Hippocampal formation (tissue), 2 donors: ENCODE measurements at places on chromosomes 1 and 21.

DNA sequence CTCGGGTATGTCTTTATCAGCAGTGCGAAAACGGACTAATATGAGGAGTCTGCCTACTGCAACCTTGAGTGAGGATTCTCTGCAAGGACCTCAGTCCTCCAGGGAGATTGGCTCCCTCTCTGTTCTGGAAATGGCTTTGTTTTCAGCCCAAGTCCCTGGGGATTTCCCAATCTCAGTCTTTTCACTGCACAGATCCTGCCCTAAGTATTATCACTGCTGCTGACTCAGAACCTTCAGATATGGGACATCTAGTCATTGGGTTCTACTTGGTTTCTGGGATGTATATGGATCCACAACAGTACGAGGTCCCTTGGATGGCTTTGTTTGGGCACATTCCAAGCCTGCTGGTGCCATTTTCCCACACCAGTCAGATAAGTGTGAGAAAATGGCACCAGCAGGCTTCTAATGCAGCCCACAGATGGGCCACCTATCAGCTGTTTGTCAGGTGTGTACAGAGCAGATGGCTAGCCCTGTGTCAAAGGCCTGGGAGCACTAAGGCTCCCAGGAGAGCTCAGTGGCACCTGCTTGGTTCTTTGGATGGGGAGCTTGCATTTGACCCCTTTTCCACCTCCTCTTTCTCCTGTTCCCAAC is 27.4 kb downstream of the ELF3 start:
- DNase-seq = no peak

GRCh38 chr1:32464191-32464715 is 619 bp upstream of the ZBTB8B start:
- DNase-seq = no peak

DNA sequence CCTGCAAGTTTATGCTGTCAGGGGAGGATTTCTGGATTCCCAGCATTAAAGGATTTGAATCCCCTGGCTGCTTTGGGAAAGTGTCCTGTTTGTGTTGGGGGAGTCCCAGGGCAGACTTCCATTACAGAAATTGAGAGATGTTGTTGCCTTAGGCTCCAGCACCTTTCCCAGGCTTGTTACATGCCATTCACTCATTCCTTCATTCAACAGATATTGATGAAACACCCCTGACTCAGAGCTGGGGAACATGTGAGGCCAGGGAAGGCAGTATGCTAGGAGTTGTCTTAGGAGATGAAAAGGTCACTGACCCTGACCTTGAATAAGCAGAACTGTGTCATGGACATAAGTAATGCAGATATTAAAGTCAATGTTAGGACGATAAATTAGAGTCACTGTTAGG is 161.7 kb downstream of the NTMT2 start:
- no peak for DNase-seq

DNA sequence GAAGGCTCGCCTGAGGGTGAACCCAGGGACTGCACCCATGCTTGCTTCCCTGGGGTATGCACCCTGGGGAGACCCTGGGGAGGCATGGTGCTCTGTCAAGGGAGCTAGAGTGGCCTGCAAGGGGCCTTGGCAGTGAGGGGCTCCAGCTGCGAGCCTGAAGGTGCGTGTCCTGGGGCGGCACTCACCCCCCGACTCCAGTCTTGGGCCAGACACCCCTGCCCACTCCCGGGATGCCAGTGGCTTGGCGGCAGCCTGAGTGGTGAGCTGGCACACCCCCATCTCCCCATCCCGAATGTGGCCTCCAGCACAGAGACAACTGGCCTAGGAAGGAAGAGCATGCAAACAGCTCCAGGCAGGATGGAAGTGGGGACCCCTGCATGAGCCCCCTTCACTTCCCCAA is 2.6 kb downstream of the SUMO3 start:
- DNase-seq = no peak

DNA sequence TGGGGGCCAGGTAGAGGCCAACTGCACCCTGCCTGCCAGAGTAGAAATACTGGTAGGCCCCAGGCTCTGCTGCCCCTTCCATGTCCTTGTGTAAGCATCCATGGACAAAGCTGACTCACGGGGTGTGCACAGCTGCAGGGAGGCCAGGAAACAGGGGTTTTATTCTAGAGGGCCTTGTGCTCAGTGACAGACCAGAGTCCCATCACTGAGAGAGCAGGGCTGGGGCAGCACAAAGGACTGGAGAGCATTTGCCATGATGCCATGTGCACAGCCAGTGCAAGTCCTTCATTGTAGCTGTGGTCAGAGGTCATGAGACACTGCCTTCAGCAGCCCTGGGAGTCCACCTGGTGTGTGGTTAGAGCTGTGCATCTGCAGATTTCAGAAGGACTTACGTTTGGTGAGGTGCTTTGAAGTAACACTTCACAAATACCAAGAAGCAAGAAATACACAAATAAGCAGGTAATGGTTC is 8.1 kb downstream of the ARF1 start:
- no peak for DNase-seq

DNA sequence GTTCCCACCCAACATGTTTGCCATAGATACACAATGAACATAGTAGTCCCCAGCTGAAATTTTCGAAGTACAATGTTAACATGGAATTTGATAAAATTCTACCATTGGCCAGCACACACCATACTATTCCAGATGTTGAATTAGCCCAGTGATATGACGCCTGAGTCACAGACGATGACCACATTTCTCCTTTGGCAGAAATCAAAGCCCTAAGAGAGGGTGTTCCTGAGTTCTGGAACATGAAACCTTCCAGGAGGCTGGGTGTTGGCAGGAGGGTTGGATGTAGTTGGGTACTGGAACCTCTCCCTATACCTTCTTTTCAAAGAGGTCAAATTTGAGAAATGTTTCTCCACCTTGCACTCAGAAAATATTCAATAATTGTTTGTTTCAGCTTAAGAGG is 37.8 kb downstream of the LPAR3 start:
- no peak for DNase-seq

DNA sequence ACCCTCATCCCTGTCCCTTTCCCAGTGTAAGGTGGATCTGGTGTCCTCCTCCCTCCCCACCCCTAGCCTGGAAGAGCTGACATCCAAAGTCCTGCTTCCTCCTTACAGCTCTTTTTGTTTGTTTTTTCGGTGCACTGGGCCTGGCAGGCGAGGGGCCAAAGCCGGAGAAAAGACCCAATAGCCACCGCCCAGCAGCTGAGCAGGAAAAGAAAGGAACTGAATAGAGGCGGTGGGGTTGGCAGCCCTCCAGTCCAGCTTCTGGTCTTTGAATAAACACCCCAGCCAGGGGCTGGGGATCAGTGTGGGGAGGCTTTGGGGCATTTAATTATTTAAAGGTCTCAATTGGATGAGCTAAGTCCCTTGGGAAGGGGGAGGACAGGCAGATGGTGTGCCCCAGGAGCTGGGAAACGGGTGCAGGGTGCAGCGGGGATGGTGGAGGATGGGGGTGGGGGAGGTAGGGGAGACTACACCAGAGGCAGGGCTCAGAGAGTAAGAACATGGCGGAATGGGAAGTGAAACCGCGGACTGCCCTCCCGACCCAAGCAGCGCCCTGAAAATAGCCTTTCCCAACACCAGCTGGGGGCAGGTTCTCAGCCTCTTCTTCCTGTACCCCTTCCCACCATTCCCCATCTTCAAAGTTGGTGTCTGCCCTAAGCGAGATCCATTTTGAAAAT is 20.2 kb downstream of the BTG2 start:
- DNase-seq = peak; percentile 49

DNA sequence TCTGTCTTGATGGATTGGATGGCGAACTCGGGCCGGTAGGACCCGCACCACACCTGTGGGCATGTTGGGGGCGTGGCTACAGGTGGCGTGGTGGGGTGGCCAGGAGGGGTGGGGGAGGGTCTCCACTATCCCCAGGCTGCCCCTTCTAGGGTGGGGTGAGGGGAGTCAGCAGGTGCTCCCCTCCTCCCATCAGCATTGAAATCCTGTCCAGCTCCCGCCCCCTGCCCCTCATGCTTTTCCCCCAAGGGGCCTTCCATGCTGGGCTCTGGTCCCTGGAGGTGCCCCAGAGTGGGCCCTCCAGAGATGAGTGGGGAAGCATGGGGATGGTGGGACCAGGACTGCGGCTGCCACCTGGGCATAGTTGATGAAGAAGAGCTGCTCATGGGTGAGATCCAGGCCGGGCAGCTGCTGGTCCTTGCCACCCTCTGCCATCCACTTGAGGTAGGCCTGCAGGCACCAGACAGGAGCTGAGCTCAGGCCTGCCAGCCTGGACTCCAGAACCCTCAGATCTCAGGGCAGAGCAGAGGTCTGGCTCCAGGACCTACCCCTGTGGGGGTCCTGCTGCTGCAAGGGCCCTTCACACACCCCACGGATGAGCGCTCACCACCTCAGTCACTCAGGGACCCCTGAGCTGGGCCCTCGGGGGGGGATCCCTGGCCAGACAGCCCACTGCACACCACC is 5.1 kb downstream of the PRXL2B start:
- no peak for DNase-seq

GRCh38 chr1:219566951-219567947 is 45.7 kb downstream of the ZC3H11B start:
- DNase-seq = peak; percentile 66

DNA sequence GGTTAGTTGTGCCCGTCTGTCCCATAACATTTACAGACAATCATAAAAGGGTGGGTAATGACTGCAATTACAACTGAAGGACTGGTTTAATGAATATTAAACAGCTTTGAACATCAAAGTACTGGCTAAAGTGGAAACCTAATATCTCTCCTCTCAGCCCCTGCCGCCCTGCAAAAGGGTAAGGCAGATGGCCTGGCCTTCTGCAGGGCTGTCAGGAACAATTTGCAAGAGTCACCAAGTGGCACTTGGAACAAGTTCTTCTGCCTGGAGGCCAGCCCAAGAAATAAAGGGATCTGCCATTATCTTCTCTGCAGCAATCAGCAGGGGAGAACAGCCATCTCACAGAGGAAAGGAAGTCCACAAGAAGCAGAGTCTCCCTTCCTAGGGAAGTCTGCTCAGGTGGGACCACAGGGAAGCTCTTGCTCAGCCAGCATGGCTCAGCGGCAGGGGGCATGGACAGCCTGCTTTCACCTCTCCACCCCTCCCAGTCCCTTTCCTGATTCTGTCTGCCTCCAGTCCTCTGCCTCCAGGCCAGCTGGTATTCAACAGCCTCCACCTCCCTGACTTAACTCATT is 96.1 kb downstream of the TRABD2B start:
- no peak for DNase-seq

DNA sequence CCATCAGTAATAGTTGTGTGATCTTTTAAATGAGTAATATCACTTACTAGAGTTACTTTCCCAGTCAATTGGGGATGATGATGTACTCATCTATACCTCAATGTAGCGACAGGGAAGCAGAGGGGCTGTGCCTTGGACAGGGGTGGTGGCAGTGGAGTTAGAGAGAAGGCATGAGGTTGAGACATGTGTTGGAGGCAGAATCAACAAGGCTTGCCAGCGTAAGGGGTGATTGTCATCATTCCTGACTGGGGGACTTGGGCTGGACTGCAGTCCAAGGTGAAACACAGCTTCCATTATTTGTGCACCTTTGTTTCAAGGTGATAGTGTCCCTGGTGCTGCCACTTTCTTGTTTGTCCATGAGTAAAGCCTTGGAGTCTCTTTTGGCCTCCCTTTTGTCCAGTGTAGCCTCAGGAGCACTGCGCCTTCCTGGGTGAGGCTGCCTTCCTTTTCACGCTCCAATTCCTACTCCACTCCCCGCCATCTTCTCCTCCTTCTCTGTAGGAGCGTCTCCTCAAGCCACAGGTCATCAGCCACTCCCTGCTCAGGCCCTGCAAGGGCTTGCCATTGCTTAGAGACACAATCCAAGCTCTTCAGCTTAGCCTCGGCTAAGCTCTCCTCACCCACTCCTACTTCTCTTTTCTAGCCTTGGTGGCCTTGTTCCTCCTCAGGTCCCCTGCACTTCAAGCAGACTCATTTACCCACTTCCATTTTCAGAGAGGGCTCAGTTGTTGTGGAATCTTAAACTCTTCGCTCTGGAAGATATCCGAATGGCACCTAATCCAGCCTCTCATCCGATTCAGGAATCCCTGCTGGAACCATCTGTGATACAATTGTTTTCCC is 77.6 kb upstream of the CD34 start:
- no peak for DNase-seq

- DNase-seq = no peak
These were observed 61.8 kb downstream of the KCND3 start for GRCh38 chr1:111927652-111928051.

GRCh38 chr1:92953491-92953890 is 7.8 kb downstream of the DIPK1A start:
- no peak for DNase-seq

- DNase-seq = peak; percentile 72
These were observed 76.3 kb downstream of the NPHP4 start for GRCh38 chr1:5915587-5916571.

DNA sequence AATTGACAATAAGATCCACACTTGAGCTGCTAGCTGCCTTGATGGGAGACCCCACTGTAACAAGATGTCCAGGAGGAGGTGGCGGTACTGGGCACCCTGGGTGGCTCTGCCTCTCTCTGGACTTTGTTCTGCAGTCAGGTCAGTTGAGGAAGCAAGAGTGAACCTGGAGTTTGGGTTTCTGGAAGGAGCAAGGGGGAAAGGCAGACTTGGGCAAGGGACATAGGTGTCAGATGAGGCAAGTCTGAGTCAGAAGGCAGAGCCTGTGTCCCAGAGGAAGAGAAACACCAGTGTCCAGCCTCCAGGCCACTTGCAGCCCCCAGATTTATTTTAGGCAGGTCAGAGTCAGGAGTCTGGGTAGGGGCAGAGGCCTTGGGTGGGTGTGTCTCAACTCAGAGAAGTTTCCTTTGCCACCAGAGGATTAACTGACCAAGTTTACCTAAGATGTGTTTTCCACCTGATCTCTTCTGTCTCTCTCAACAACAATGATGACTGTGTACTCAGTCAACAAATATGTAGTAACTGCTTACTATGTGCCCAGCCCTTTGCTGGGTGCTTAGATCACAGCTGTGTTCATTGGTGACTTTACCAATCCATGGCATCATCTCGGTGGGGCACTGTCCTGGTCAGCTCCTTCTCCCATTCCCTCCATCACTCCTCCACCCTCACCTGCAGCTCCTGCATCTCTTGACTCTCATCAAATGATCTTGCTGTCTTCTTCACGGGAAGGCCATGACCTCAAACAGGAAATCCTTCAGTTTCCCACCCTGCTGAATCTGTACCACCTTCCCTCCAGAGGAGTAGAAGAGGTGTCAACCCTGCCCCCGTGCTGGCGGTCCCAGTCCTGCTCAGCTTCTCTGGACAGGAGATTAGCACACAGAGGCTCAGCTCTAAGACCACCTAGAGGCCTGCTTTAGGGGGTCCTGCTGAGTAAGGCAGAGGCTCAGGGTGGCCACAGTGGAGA is 36.6 kb downstream of the ELF3 start:
- no peak for DNase-seq

DNA sequence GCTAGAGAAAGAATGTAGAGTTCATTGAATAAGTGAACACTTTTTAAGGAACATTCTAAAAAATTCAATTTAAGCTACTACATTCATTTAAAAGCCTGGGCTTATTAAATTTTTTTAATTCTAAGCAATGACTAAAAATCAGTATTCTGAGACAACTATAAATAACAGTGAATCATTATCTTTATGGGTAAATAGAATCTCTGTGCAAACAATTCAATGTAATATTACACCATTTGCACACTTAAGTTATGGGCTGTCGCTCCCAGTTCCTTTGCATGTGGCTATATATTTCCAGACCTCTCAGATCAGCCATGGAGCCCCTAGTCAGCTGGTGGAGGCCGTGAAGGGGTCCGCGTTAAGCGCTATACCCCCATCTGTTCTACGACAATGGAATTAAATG is 65.1 kb downstream of the KCNK1 start:
- no peak for DNase-seq

- no peak for DNase-seq
These were observed 28.0 kb upstream of the DNASE2B start for GRCh38 chr1:84370266-84370665.
